Fibroblast of mammary gland (primary cell): ENCODE measurements at places on chromosomes 6 and 20.

GRCh38 chr20:37758332-37758731, 64.5 kb downstream of the CTNNBL1 start:
- DNase-seq, result no peak

- no peak for DNase-seq
Measured at GRCh38 chr6:114564302-114564933, 221.6 kb upstream of the HS3ST5 start.

GRCh38 chr6:139124887-139125672, 9.8 kb upstream of the HECA start:
- peak; percentile 79 for DNase-seq

GRCh38 chr6:47631269-47631772, 67.1 kb upstream of the ADGRF4 start:
- DNase-seq, result peak; percentile 61

- no peak for DNase-seq
Measured at GRCh38 chr20:35191419-35192117, 19.7 kb downstream of the PROCR start.

DNA sequence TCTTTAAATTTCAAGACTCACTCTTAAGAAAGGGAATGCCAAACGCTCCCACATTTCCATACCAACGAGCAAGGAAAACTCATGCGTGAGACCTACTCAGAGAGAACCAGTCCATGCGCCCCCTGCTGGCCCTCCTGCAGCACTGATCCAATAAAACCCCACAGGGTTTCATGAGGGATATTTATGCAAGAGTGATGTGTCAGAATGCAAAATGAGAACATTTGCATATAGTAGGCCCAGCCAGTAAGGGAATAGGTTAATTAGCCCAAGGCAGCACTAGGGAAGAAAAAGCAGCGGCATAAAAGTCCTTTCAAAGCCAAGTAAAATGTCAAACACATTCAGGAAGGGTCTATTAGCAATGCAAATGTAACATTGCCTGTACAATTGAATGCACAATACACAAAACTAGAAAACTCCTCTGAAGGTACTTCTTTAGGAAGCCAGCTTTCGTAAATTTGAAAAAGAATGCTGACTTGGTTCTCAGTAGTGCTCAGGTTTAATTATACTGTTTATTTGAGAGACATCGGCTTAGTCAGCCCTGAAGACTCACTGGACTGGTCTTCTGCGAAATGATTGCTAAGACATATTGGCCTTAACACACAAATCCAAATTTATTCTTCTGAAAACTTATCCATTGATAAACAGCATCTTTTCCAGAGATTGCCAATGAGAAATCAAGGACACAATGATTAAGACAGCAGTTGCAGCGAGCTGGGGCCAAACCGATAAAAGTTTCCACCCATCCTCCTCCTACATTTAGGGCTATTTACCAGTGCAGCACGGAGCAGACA, 93.2 kb downstream of the GMPR start:
- peak; percentile 84 for DNase-seq

GRCh38 chr6:5206920-5207561, 53.7 kb downstream of the LYRM4 start:
- no peak for DNase-seq

GRCh38 chr6:5143634-5144311, 58.6 kb downstream of the PPP1R3G start:
- DNase-seq, result peak; percentile 79

DNA sequence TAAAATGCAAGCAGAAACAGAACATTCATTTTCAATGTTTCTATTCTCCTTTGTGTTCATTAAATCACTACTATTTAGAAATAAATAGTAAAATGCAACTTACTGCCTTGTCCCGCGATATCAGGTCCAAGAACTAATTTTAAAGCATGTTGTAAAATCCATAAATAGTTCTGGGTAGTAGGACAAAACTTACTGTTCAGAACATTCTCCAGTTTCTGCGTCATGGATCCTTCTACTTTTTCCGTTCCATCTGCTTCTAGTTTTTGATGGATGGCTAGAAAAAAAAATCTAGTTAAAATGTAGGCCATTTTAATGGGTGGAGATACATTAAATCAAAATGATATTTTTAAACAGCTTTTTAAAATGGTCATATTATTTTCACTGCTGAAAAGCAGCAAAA, 47.0 kb downstream of the HUS1B start:
- no peak for DNase-seq

- DNase-seq, result no peak
Measured at GRCh38 chr6:147737115-147737514, 228.6 kb downstream of the SAMD5 start.
